ENCODE measurements at places on chromosomes 2 and 18.

DNA sequence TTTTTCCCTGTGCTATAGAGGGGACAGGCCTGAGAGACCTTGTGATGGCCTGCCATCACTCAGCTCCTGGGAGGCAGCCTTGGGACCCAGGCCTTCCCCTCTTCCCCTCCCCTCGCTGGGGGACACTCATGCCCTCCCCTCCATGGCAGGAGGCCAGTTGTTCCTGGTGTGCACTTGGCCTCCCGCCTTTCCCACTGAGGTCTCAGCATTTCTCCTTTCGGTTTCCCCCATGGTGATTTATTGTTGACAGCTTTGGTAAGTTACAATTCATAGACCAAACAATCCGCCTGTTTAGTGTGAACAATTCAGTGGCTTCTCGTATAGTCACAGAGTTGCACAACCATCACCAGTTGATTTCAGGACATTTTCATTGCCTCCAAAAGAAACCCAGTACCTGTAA is 10.2 kb upstream of the CNDP1 start:
- DNase-seq = no peak

- DNase-seq = no peak
Observed at GRCh38 chr2:58709274-58709673, 468.1 kb upstream of the FANCL start.

GRCh38 chr2:54638774-54639187 is 84.7 kb upstream of the EML6 start:
- DNase-seq = no peak

- no peak for DNase-seq
Observed at GRCh38 chr18:23772327-23773024, 83.2 kb downstream of the LAMA3 start.

DNA sequence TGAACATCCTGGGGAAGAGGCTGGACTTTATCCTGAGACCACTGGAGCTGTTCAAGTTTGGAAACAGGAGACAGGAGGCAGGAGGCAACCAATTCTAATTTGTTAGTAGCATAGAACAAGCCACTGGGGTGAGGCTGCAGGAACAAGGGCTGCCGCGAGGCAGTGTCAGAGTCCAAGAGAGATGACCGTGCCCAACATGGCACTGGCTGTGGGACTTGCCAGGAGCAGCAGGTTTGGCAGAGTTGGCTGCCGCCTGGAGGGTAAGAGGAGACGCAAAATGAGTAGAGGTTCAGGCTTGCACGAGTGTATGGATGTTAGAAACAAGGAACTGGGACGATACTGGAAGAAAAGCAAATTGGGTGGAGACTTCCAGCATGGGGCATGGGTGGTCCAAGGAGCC is 168.5 kb downstream of the TPGS2 start:
- DNase-seq = no peak

GRCh38 chr18:8948011-8948410 is 154.5 kb upstream of the NDUFV2 start:
- DNase-seq = no peak

DNA sequence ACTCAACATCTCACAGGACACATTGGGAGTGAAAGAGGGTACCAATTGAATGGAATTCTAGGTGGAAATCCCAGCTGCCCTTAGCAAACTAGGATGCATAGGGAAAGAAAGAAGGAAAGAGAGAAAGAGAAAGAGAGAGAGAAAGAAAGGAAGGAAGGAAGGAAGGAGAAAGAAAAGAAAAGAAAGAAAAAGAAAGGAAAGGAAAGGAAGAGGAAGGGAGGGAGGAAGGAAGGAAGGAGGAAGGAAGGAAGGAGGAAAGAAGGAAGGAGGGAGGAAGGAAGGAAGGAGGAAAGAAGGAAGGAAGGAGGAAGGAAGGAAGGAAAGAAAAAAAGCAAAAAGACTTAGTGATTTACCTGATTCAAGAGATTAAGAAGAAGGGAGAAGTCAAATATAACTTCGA is 143.9 kb downstream of the SS18 start:
- no peak for DNase-seq

- DNase-seq = no peak
Observed at GRCh38 chr18:9599328-9599727, 15.0 kb downstream of the PPP4R1 start.

DNA sequence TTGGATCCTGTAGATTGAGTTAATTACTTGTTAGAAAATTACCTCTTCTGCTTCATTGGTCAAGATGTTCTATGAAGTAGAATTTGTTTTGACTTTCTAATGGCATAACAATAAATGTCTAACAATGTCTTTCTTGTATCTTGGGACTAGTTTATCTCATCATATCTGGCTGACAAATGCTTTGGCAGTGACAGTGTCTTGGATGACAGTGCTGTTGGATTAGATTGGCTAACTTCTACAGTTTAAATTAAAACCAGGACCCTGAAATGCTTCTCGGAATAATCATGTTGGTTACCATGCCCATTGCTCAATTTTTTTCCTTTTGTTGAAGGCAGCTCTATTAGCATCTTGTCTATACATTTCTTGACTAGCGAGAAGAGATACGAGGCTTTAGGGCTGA is 176.9 kb downstream of the PARD3B start:
- no peak for DNase-seq

DNA sequence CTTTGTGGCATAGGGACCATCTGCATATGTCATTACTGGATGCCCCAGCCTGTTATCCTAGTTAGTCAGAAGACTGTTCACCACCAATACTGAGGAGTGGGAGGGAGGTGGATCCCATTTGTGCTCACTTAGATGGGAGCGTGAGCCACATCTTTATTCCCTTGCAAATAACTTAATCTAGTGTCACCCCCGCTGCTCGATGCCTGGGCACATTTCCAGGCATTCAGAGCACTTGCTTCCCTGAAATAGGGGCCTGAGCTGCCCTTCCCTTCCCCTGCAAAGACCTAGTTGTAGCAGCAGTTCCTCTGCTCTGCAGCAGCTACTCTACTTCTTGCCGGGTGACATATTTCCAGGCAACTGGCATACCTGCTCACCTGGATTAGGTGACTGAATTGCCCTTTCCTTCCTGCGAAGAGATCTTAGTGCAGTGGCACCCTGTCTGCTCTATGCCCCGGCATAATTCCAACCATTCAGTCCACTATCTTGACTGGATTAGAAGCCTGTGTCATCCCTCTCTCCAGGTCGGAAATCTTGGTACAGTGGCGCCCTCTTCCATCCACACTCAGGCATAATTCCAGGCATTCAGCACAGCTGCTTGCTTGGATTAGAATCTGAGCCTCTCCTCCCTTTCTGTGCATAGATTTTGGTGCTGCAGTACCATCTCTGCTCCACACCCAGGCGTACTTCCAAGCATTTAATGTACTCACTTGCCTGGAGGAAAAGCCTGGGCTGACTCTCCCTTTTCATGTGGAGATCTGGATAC is 1389.1 kb upstream of the TMEFF2 start:
- DNase-seq = no peak

DNA sequence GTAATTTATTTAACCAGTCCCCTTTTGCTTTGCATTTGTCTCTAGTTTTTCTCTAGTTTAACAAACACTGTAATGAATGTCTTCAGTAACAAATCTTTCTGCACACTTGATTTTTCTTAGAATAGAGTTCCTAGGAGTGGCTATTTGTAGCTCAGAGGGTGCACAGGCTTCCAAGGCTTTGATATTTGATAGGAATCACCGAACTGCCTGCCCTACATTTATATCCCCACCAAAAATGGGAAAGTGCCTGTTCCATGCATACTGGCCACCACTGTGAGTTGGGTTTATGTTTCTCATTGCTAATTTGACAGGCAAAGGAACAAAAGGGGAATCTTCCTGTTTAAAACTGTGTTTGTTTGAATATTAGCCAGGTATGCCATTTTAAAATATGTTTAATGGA is 238.7 kb downstream of the SH3RF3 start:
- DNase-seq = no peak

DNA sequence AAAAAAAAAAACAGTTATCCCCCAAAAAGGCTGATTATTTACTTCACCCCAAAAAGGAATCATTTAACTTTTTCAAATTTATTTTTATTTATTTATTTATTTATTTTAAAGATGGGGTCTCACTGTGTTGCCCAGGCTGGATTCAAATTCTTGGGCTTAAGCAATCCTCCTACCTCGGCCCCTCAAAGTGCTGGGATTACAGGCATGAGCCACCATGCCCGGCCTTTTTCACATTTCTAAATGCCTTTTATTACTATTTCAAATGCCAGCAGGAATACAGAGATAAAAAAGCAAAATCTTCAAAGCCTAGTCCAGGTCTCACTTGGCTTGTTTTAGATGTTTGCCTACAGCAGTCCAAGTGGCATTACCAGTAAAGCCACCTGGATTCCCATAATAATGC is 239.1 kb downstream of the ALPK2 start:
- no peak for DNase-seq

DNA sequence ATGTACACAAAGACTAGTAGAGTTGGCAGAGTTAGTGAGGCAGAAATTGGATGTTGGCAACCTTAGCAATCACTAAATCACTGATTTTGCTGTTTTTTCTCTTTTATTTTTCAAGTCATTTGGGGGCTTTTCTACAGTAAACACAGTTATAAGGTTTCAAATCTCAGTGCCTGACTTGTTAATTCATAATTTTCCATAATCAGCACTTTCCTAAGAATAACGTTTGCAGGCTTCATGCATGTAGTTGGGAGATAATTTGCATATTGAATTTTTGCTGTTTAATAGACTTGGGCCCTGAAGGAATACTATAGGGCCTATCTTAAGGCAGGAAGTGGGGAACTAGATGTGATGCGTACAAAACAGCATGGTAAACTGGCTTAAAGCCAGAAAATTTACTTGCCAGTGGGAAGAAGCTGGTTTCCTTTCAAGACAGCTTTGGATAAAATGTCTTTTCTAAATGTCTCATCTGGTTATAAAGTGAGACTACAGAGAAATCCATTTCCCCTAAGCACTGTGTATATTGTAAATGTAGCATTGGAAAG is 127.2 kb upstream of the SMIM21 start:
- DNase-seq = no peak

GRCh38 chr18:25614168-25614567 is 262.2 kb upstream of the ZNF521 start:
- no peak for DNase-seq

- no peak for DNase-seq
Observed at GRCh38 chr2:7857904-7858303, 824.0 kb upstream of the ID2 start.

DNA sequence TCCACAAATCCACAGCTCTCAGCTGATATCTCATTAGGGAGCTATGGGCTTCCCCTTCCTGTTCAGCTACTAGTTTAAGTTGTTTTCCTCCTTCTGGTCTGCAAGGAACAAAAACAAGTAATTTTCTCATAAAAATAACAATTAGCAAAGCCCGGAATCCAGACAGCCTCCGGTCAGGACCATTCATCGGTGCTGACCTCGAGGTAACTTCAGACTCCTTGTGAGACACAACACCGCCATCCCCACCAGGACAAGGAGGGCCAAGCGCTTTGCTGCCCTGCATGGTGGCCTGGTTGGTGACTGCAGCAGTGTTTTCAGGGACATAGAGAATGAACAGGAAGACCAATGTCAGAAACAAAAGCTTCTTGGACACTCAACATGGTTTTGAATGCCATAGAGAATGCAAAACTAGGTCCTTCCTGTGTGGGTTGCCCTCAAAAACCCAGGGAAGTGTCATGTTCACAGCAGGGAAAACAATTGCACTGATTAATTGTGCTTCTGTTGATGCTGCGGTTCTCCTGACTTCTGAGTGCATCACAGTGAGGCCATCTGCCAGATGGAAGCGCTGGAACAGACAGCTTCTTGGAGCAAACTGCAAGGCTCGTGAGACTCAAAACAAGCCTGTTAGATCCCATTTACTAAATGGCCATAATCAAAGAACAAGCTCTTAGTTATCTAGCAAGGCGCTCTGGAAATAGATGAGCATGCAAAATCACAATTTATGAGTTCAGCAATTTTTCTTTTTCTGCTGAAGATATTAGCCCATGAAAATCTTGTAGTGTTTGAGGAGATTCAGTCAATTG is 77.1 kb downstream of the HS1BP3 start:
- no peak for DNase-seq

Data from GM13977 (cell line).